Stimulated activated CD8-positive, alpha-beta memory T cell treated with anti-CD3 and anti-CD28 coated beads, Interleukin-7, amount 100 ng/mL, for 24 hours (primary cell): ENCODE measurements at places on chromosomes 16 and 17.

DNA sequence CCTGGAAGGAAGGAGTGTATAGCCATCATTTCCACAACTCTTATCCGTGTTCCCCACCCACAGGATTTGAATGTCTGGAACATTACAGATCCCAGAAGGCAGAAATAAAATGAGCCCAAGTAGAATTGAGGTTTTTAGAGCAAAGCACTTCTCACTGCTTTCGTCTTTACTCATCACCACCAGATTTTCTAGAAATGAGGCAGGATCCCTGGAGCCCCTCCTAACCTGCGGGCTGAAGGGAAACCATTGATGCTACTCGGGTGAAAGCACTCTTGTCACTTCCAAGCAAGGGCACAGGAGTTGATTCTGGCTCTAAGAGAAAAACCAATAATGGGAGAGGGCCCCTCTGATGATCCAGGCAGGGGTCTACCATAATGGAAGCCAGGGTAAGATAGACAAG lies 2.8 kb upstream of the ALDOC start:
- no peak for DNase-seq

DNA sequence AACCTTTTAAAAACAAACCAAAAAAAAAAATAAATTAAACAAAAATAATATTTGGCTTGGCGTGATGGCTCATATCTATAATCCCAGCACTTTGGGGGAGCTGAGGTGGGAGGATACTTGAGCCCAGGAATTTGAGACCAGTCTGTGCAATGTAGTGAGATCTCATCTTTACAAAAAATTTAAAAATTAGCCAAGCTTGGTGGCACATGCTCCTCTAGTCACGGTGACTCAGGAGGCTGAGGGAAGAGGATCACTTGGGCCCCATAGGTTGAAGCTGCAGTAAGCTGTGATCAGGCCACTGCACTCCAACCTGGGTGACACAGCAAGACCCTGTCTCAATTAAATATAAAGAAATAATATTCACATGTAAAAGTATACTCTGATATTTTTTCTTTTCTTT lies 12.2 kb downstream of the GNGT2 start:
- DNase-seq: no peak

DNA sequence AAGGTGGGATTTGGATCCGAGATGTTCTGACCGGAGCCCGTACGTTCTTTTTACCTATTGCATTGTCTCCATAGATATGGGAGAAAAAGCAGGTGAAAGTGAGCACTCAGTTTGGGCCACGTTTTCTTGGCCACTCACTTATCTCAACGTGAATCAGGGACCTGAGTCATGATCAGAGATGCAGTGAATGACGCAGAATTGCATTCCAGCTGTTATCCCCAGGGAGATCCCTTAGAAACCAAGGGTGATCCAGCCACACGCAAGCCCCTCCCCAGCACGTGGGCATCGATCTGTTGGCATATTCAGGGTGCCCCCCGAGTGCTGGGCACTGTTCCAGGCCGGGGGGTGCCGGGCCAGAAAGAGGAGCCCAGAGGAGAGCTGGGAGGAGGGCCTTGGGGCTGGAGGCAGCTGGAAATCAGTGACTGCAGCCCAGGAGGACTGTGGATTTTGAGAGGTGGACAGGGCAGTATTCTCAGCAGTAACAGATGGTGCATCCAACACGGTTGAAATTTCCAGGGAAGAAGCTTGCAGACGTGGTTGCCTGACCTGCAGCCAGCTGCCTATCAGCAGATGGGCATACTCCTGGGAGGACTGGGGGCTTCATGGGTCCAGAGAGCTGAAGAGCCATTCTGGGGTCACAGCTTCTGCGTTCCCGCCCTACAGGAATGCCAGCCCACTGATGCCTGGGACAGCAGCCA lies 87.2 kb upstream of the CACNG5 start:
- DNase-seq: no peak

GRCh38 chr17:21215935-21216334 lies 2.0 kb upstream of the TMEM11 start:
- no peak for DNase-seq

GRCh38 chr17:37604556-37604955 lies 4.7 kb downstream of the SYNRG start:
- DNase-seq: no peak
